ENCODE measurements at places on chromosomes 1 and 21.

DNA sequence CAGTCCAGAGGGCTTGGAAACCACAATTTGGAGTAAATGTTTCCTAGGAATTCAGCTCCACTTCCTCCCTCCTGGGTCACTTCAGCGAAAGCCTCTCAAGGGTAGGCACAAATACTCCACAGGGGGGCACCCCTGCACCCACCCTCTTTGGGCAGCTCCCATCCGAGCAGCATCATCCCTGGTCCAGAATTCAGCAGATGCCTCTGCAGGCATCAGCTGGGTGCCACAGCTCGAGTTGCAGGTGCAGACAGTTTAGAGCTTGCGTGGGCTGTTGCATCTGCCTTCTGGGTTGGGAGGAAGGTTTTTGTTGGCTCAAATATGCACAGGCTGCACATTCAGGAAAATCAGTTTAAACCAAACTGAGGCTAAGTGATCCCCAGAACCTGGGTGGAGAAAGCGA lies 25.0 kb downstream of the KANK4 start:
- no peak for DNase-seq

- no peak for DNase-seq
These were observed 237.5 kb downstream of the TGFB2 start for GRCh38 chr1:218582646-218583045.

GRCh38 chr1:64901663-64902062 lies 64.7 kb downstream of the JAK1 start:
- DNase-seq, result no peak

DNA sequence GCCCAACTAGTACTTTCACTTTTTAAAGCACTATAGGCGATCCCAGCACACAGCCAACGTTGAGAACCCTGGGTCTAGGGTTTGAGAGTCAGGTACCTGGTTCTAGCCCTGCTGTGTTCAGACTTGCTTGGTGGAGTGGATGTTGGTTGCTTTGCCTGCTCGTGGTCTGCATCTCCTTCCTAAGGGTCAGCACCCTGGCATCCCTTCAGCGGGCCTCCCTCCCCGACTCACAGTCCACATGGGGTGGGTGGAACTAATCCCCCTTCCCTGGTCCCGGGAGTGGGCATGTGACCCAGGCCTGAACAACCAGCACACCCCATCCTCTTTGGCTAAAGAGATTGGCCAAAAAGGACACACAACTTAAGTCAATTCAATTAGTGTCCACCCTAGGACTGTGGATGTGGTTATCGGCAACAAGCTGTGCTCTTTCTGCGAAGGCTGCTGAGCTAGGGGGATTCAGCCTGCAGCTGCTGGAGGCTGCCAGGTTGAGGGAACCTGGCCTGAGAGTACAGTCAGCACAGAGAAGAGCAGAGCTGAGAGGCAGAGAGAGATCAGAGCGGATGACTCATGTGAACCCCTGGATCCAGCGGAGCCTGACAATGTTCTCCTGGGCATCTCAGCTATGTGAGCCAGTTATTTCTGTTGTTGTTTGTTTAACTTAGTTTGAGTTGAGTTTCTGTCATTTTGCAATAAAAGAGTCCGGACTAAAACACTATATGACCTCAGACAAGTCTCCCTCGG lies 138.9 kb downstream of the ACTL8 start:
- DNase-seq, result no peak

GRCh38 chr1:214638459-214638807 lies 35.4 kb downstream of the CENPF start:
- DNase-seq, result no peak

DNA sequence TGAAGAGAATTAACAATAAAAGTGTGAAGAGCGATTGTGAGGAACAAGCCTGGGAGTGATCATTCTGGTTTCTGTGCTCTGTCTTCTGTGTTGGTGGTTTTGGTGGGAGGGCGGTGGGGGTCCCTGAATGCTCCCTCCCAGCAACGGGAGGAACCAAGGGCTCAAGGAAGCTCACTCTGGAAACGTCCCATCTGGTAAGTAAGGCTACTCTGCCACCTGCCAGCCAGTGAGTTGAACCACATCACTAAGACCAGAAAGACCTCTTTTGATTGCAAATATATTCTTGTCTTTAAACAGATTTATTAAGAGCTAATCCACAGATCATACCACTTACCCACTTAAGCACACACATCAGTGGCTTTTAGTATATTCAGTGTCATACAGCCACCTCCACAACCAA lies 125.0 kb downstream of the PRDM2 start:
- no peak for DNase-seq

GRCh38 chr1:183209533-183210158 lies 23.6 kb downstream of the LAMC2 start:
- DNase-seq, result no peak

- peak; percentile 46 for DNase-seq
These were observed 9.9 kb upstream of the CFHR2 start for GRCh38 chr1:196933531-196934189.

DNA sequence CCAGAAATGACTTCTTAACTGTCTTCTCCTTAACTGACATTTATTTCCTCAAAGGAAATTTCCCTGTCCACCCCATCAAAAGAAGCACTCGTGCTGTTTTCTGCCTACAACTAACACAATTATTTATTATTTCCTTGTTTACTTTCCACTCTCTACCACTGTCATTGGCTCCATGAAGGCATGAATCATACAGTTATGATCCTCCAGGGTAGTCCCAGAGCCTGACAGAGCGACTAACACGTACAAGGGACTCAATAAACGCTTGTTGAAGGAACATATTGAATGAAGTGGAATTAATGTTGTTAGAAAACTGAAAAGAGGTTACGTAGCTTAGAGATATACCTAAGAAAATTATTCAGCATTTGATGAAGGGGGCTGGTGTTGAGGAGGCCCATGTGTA lies 20.9 kb downstream of the GREM2 start:
- no peak for DNase-seq

DNA sequence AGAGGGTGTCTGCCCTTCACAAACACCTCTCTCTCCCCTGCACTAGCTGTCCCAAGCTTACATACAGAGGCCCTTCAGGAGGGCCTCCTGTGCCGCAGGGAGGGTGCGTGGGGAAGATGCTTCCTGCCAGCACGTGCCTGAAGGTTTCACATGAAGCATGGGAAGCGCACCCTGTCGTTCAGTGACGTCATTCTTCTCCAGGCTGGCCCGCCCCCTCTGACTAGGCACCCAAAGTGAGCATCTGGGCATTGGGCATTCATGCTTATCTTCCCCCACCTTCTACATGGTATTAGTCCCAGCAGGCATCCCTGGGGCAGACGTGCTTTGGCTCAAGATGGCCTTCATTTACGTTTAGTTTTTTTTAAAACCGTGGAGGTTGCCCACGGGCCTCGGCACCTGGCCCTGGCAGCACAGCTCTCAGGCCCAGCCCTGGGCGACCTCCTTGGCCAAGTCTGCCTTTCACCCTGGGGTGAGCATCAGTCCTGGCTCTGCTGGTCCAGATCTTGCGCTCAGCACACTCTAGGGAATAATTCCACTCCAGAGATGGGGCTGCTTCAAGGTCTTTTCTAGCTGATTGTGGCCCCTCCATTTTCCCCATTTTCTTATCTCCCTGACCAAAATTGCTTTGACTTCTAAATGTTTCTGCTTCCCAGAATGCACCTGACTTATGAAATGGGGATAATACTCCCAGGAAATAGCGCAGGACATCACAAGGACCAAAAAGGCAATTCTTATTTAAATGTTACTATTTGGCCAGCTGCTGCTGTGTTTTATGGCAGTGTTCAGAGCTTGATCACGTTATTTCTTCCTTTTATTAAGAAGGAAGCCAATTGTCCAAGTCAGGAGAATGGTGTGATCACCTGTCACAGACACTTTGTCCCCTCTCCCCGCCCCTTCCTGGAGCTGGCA lies 6.1 kb downstream of the NPPA start:
- no peak for DNase-seq

DNA sequence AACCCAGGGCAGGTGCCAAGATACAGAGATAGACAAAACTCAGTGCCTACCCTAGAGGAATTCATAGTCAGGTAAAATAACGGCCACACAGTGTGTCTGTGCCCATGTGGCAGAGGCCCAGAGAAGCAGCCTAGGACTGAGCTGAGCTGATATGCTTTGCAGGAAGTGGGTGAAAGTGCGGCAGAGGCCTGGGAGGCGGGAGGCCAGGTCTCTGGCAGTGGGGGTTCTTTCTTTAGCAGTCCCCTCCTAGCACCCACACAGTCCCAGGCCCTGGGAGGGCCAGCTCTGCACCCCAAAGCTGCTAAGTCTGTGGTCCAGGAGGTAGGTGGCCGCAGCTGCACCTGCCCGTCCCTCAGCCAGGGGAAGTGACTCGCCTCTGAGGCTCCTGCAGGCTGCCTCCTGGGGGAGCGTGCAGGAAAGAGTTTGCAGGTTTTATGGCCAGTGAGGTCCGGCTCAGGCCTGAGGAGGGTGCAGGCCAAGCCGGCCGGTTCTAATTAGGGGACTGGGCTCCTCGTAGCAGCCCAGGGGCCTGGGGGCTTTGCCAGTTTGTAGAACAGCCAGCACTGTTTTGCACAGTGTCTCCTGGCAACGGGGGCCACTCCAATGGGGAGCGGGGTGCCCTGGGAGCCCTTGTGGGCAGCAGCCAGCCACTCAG lies 107.9 kb downstream of the SPSB1 start:
- DNase-seq, result no peak

GRCh38 chr21:44555200-44555875 lies 3.3 kb downstream of the KRTAP10-3 start:
- no peak for DNase-seq

- DNase-seq, result no peak
These were observed 175.7 kb downstream of the TGFBR3 start for GRCh38 chr1:91710261-91710660.

GRCh38 chr1:173475564-173476196 lies 1.5 kb upstream of the PRDX6 start:
- DNase-seq, result no peak

DNA sequence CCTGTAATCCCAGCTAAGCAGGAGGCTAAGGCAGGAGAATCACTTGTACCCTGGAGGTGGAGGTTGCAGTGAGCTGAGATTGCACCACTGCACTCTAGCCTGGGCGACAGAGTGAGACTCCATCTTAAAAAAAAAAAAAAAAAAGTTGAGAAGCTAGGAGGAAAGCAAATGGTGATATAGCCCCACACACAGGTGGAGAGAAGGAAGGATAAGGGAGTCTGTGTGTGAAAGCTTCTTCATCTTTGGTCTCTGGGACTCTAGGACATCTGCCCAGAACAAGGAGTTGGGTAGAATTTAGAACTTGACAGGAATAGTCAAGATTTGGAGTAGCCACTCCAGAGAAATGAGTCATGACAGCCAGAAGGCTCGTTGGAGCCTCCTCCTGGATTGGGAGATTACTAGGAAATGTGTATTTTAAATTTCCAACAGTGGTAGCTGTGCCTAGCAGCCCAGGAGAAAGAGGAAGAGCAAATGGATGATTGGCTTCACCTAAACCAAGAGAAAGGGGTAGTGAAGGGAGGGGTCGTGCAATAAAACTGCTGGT lies 19.9 kb downstream of the NPL start:
- DNase-seq, result no peak

DNA sequence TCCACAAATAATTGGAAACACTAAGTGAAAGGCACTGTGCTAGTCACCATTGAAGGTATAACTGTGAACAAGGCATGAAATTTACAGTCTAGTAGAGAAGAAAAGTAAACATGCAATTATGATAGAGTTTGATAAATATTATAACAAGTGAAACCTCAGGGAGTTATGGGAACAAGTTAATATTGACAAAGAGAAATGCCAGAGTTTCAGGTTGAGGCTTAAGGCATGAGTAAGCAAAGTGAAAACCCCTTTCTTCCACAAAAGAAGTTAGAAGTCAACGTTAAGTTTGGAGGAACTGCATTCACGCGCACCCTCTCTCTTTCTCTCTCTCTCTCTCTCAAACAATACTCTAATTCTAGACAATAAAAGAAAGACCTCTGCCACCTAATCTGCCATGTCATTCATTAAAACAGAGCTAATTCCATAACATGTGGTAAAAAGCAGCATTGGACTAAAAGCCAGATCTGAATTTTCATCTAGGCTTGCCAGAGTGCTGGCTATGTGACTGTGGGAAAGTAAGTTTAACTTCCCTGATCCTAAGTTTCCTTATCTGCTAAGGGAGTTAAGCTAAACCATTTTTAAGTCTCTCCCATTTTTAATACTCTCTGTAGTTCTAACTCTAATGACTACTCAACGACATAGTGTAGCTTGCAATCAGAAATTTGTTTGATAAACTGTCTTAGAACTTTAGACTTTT lies 22.0 kb downstream of the SLC44A5 start:
- no peak for DNase-seq

GRCh38 chr1:27526569-27527222 lies 36.7 kb upstream of the WASF2 start:
- no peak for DNase-seq

DNA sequence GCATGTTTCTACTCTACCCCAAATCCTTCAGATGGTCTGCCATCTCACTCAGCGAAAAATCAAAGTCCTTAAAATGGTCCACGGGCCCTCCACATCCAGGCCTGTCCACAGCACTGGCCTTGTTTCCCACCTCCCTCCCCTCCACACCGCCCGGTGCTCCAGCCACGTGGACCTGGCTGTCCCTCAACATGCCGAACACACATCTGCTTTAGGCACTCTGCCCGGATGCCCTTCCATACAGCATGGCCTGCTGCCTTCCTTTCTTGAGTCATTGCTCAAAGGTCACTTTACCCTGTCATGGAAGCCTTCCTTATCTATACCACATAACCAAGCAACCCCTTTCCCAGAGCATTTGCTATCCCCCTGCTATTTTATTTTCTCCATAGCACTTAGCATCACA lies 143.0 kb downstream of the DNM3 start:
- DNase-seq, result no peak

GRCh38 chr1:82818586-82818985 lies 1017.9 kb downstream of the ADGRL2 start:
- peak; percentile 89 for DNase-seq

DNA sequence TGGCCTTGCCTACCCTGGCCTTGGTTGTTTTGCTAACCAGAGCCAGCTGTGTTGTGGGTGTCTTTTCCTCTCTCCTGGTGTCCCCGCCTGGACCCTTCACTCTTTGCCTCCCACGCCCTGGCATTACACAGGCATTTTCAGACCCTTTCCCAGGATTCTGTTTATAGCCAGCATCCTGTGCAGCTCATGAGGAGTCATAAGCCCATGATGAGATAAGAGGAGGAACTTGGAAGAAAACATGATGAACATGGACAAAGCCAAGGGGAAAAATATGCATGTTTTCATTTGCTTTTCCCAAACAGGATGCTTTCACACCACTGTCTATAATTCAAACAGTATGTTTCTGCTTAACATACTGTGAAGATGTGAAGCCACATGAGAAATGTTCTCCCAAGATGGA lies 18.7 kb upstream of the WARS2 start:
- no peak for DNase-seq

DNA sequence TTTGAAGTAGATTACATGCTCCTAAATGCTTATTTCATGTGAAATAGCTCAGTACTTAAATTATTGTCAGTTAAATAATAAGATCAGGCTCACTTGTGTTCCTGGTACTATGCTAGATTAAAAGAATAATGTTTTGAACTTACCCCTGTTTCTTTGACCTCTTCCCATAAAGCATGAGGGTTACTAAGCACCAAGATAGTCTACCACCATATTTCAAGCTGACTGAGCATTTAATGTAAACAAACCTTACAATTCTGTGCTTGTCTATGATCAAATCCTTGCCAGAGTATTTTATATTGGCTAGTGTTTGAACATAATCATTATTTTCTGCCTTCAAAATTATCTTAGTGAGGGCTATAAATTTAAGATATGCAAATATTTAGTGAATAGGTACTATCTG lies 98.1 kb downstream of the LHX9 start:
- no peak for DNase-seq

- no peak for DNase-seq
These were observed 227.3 kb upstream of the TMEM51 start for GRCh38 chr1:14926229-14926628.
